ENCODE measurements at places on chromosomes 1 and 21.

DNA sequence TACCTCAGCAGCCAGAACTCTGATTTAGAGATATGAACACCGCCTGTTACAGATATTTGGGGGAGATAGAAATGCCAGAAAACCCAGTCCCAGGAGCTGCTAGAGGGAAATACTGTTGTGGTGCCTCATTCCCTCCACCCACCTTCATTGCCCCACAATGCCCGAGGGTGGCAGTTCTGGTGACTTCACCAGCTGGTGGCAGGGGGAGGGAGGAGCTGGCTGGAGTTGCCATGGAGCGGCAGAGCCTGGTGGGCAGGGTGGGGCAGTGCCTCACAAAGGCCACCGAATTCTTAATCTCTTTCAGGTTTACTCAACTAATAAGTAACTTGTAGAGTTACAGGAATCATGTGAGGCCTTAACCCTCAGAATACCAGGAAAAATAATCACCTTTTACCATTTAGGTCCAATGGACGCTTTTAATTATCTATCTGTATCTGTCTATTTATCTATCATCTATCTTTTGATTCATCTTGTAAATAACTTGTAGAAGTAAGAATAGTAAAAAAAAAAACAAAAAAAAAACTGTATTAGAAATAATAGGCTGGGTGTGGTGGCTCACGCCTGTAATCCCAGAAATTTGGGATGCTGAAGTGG lies 11.7 kb upstream of the S100A11 start:
- no peak for DNase-seq

DNA sequence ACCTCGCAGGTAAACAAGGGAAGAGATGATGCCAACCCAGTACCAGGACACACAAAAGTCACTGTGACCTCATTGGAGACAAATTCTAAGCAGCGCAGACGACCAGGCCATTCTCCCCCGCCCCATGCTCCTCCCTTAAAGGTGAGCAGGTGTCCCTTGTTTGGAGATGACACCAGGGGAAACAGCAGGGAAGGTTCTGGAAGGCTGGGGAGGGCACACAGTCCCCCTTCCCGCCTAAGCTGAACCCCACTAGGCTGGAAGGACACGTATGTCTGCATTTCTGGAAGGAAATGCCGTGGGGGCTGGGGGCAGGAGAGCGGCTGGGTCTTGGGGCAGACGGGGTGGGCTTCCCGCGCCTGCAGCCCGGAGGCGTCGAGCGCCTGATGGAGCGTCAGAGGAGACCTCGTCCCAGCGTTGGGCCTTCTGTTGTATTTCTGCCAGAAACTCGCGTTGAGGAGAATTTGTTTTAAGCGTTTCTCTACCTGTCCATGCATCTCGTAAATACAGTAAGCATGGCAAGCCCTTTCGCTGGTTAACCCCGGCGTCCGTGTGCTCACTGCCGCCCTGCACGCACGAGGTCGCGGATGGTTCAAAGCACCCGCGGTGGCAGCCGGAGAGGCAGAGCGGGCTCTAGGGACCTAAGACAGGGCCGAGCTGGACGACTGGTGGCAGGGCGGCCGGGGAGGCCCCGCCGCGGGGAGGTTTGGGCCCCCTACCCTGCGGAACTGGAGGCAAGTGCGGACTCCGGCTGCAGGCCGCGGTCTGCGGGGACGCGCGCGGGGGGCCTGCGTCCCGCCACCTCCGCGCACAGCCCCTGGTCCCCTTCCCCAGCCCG lies 1.2 kb upstream of the LHX4 start:
- DNase-seq, result no peak

DNA sequence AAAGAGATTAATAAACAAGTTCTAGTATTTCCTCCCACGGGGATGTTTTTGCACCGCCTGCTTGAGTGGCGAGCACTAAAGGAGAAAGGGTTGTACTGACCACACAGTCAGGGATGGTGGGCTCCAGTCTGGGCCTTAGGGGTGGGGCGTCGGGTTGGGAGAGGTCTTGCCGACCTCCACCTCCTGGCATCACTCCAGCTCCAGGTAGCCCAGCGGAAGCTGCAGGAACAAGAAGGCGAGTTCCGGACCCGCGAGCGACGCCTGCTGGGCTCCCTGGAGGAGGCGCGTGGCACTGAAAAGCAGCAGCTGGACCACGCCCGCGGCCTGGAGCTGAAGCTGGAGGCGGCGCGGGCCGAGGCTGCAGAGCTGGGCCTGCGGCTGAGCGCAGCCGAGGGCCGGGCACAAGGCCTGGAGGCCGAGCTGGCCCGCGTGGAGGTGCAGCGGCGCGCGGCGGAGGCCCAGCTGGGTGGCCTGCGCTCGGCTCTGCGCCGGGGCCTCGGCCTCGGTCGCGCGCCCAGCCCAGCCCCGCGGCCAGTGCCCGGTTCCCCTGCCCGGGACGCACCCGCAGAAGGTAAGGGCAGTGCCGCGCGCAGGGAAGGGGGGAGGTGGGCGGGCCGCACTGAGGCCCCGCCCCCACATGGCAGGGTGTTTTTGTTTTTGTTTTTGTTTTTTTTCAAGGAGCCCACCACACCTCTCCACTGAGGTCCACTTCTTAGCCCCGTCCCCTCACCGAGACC lies 19.7 kb downstream of the MFAP2 start:
- peak; percentile 87 for DNase-seq

- no peak for DNase-seq
Measured at GRCh38 chr1:175536369-175536768, 207.0 kb downstream of the TNR start.

DNA sequence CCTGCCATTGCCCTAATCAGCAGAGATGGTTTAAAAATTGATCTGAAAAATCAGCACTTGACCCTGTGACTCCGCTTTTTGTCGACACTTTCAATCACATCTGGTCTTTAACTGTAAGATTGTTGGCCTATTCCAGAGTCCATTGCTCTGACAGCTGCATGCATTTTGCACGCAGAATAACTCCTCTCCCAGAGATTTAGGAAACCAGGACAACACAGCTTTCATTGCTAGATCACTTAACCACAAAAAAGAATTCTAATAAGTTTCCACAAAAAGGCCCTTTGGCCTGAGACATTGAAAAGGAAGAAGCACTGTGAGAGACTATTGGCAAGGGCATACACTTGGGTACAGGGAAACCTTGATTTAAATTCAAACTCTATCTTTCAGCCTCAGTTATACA lies 373.1 kb downstream of the TGFB2 start:
- DNase-seq, result no peak

DNA sequence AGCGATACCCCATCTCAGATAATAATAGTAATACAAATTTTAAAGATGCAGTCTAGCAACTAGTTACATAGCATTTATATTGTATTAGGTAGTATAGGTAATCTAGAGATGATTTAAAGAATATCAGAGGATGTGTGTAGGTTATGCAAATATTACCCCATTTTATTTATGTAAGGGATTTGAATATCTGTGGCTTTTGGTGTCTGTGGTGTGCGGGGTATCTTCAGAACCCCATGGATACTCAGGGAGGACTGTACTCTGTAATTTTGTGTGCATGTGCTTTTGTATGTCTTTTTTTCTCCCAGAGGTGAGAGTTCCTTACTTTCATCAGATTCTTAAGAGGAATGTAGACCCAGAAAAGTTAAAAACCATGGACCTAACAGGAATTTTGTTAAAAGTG lies 12.8 kb downstream of the RNF2 start:
- no peak for DNase-seq

DNA sequence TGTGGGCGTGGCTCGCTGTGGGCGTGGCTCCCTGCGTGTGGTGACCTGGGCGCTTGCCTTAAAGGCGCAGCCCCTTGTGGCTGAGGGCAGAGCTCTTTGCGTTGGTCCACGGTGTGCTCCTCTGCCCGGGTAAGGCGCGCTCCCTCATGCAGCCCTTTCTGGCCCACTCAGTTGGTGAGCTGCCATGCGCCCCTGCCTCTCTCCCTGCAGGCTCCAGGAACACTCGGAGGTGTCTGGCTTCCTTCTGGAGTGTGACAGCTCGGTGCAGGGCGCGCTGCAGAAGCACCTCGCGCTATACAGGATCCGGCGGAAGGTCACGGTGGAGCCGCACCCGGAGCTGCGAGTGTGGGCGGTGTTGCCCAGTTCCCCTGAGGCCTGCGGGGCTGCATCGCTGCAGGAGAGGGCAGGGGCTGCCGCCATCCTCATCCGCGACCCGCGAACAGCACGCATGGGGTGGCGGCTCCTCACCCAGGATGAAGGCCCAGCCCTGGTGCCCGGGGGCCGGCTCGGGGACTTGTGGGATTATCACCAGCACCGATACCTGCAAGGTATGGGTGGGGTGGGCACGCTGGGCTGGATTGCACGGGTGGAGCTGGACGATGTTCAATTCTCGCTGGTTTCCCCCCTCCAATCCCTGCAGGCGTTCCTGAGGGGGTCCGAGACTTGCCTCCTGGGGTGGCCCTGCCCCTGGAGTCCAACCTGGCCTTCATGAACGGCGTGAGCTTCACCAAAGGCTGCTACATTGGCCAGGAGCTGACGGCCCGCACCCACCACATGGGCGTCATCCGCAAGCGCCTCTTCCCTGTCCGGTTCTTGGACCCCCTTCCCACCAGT lies 9.1 kb downstream of the IBA57 start:
- DNase-seq, result peak; percentile 51

DNA sequence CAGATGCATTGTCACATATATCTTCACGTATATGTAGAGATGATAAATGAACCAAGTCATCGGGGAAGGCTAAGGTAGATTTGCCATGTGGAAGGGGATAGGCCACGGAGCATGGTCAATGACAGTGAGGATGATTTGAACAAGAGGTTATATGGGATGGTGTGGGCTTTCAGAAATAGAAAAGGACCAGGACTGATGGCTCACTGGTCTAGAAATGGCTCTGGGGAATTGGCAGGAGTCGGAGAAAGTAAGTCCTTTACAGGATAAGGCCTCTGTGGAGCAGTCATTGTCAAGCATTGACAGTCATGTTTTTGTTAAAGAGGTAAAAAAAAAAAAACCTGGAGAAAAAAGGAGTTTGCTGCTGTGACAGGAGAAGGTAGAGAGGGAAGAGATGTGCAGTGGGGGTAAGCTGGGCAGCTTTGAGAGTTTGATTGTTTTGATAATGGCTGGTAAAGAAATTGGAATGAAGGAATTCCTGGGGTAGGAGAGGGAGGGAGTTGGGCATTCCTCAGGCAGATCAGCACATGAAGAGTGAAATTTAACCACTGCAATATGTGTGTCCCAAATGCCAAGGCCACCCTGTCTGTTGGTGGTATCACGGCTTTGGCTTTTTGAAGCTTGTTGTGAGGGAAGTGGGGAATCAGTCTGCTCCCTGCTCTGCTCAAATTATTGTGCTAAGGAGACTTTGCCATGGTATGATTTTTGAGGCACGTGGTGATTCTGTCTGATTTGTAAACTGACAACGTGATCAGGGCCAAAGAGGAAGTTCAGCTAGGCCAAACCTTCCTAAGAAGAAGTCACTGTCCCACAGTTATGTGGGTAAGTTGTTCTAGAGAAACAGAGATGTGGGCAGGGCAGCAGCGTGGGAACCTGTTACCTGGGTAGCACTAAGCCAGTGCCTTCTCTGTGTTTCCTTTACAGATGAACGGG lies 26.0 kb downstream of the MACF1 start:
- DNase-seq, result peak; percentile 73

DNA sequence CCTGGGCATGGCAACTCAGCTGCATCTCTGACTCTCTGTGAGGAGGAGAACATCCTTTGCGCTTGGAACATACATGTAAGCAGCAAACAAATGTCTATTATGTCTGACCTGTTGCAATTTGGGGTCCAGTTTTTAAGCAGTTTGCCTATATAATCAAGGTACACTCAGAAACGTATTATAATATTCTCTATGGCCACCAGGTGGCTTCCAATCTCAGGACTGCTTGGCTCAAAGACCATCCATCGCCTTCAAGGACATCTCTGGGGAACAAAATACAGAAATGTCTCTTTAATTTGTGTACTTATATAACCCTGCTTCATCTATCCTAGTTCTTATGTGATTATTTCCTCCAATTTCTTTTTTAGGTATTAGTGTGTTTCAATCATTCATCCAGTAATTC lies 227.2 kb downstream of the OLFM3 start:
- DNase-seq, result no peak

DNA sequence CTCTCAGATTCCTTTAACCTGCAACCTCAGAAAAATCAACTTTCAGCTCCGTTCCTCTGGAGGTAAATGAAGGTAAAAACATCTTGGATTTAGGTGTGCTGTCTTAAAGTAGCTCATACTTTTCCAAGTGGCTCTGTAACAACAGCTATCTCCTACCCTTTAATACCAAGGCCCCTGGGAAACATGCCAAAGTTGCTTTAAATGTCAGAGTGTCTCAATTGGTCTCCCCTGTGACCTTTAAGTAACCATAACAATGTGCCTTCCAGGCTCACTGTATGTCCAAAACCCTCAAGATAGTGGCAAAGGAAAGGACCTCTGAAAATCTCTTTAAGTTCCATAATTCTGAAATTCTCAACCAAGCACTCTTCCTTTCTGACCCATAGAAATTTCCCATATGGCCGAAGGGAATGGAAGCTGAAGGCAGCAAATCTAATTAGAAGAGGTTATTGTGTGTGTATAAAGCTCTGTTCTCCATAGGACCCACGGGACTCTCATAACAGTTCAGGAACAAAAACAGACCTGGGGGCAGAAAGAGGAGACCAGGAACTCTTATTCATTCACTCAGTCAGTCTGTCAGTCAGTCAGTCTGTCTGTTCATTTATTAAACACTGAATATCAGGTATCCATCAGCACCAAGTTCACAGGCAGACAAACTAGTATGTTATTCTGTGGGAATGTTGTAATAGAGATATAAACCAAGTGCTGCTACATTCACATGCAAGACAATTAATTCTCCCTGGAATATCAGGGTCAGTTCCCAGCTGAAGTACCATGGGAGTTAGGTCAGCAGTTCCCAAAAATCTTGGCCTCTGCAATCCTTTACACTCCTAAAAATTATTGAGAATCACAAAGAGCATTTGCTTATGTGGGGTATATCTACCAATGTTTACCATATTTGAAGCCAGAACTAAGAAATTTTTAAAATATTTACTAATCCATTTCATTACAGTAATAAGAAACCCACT lies 19.1 kb downstream of the ASTN1 start:
- no peak for DNase-seq

DNA sequence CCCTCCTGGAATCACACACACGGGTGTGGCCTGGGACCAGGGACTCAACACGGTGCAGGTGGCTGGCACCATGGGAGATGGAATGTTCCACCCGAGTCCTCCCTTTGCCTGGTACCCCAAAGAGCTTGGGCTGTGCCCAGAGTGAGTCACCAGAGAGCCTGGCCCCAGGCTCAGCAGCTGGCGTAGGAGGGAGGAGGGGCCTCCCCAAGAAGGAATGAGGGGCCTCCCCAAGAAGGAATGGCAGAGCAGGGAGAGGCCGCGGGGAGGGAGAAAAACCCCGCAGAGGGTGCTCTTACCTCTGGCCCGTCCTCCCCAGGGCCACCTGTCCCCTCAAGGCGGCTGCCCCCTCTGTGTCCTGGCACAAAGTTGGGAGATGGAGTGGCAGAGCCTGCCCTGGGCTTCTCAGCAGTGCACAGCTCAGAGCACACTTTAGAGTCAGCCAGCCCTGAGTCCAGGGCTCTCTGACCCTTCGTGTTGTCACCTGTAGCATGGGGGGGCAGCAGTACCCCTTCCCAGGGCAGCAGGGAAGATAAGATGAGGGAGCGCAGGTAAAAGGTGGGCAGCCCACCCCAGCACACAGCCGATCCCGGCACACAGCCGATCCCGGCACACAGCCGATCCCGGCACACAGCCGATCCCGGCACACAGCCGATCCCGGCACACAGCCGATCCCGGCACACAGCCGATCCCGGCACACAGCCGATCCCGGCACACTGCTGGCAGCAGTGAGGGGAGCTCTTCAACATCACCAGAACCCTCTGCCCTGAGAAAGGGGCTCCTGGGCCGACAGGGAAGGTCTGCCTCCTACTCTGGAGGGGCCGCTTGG lies 20.2 kb upstream of the KCNAB2 start:
- DNase-seq, result no peak
